ENCODE measurements at places on chromosomes 5 and 9.

DNA sequence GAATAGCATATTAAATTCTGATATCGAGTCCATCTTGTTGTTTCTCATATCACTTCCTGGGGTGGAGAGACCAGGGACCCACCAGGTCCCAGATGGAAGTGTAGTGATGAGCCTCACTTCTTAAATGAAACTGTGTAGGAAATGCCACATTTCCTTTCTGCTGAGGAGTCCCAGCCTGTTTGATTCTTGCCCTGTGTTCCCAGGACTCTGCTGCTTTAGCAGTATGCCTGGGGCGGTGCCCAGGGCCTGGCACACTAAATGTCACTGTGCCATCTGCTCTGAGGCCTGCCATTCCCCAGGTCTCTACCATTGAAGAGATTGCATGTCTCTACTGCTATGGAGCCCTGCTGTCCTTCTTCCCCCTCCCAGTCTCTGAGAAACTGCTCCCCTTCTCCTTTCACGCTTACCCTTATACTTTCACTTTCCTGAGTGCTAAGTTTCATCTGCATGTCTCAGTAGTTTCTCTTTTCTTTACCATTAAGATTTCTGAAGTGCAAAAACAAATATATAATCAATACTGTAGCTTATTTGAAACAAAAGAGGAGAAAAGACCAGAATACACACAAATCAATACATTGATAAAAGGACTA lies 260.4 kb downstream of the GABRB2 start:
- DNase-seq = no peak

DNA sequence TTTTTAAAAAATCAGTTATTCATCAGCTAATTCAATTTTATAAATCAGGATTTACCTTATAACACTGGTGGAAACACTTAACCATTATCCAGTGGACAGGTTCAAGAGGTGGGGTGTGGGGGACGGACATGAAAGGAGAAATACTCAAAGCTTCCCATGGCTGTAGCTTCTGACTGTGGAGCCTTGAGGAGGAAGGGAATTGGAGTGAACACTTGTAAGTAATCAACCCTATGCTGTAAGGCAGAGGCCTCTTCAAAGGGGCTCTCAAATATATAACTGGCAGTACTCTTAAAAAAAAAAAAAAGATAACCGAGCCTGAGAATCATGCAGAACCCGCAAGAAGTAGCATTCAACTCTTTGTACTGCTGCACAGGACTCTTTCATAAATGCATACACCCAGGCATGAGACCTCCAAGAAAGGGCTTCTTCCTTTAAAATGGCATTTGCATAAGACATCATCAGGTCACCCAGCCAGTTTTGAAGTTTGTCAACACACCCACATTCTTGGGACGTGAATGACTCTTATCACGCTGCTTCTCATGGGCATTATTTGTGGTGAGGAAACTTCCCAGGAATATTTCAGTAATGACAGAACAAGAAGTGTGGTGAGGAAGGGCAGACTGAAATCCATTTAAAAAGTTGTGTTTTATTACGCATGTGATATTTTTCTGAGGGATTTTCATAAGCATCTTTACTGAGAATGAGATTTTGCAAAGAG lies 8.1 kb downstream of the OSMR start:
- peak; percentile 74 for DNase-seq

DNA sequence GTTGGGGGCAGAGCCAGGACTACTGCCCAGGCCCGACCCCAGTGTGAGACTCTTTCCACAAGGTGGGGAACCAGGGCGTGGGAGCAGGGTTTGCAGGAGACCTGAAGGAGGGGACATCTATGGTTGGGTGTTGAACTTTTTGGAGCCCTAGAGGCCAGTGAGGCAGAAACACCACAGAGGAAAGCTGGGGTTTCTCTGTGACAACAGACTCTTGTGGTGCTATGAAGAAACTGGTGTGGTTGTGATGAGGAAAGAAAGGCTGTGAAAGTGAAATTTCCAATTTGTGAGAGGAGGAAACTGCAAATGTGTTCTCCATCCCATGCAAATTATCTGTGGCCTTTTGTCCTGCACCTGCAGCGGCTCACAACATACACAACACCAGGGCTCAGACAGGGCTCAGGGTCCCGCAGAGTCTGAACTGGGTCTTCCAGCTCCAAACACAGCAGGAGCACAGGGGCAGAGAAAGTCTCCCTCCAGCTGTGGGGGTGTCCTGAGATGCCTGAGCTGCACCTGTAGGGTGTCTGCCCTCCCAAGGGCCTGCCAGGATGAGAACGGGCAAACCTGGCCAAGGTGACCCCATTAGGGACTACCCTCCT lies 51.4 kb upstream of the GRHPR start:
- DNase-seq = no peak

DNA sequence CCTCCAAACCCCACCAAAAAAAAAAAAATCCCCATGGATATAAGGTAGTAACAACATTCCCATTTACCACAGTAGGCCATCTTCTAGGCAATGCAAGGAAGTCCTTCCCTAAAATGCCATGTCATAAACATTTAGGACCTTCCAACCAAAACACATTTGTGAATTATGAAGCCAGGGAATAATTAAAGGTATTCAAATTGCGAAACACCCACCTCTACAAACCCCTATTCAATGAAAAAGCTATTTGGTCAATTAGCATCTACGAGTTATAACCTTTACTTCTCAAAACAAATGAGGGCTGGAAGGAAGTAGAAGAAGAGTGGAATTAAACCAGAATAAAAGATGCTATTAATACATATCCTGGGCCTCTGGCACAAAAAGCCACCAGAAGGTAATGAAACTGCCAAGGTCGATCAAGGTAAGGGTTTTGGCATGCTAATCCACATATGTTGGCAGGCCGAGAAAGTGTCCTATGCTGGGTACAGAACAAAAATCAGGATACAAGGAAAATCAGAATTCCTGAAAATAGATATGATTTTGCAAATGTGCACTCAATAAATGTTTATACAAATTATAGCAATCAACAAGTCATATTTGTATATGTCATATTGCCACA lies 47.7 kb downstream of the MTMR12 start:
- no peak for DNase-seq

Measured in AG09309 (cell line).